H9 (cell line): ENCODE measurements at places on chromosomes 4 and X. TPM values are rescaled to one million over a fixed set of nuclear protein-coding genes. Genes with fewer than 3 reads are reported as not detected.

DNA sequence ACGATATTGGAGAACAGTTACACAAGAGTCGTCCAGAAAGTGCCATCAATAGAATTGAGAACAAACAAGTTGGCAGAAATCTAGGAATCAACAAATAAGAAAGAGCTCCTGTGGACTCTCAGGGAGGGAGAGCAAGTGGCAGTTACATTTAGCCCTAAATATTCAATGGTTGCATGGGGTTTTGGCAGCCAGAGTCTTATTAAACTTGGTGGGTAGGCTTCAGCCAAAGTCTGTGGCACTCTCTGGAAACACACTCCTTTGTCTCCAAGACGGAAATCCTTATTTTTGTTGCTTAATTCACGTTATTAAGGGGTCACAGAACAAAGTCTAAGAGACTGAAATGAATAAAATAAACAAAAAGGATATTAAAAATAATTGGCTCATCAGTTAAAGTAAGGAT lies 742.2 kb upstream of the ATOH1 start:
- H3K36me3 ChIP-seq: no peaks in the 10 kb centered on the region
- H3K4me3 ChIP-seq: no peak overlapping the region
- H3K27ac ChIP-seq: no peak overlapping the region

DNA sequence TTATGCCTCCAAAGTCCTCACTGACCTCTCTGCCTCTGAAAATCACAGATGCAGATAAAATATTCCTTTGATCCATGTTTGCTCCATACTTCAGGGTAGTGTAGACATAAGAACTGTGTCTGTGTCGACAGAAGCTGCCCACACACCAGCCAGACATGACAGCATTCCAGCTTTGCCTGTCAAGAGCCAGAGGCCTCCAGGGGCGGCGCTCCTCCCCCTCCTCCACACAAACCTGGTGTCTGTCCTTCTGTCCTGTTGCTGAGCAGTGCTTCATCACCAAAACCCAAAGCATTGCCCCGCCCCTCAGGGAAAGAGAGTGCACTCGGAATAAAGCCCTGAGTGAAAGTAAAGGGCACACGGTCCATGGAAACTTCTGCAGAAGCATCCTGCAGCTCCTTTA lies 379.4 kb downstream of the FBXW7 start:
- no peak overlapping the region for H3K4me3 ChIP-seq
- no peak for DNase-seq
- no peaks in the 10 kb centered on the region for H3K4me1 ChIP-seq
- H3K27ac ChIP-seq: no peak overlapping the region

- no peaks in the 10 kb centered on the region for H3K36me3 ChIP-seq
- H3K27me3 ChIP-seq: no peaks in the 10 kb centered on the region
- H3K4me1 ChIP-seq: no peaks in the 10 kb centered on the region
- peak; percentile 40 for DNase-seq
- no peak overlapping the region for H3K4me3 ChIP-seq
Observed at GRCh38 chr4:161696944-161697343, 466.9 kb downstream of the FSTL5 start.

GRCh38 chr4:109615742-109616141 lies 55.7 kb downstream of the MCUB start:
- DNase-seq: no peak
- H3K36me3 ChIP-seq: no peaks in the 10 kb centered on the region
- H3K4me1 ChIP-seq: no peaks in the 10 kb centered on the region; the same call in 1 of the 2 replicates
- H3K27ac ChIP-seq: no peak overlapping the region

DNA sequence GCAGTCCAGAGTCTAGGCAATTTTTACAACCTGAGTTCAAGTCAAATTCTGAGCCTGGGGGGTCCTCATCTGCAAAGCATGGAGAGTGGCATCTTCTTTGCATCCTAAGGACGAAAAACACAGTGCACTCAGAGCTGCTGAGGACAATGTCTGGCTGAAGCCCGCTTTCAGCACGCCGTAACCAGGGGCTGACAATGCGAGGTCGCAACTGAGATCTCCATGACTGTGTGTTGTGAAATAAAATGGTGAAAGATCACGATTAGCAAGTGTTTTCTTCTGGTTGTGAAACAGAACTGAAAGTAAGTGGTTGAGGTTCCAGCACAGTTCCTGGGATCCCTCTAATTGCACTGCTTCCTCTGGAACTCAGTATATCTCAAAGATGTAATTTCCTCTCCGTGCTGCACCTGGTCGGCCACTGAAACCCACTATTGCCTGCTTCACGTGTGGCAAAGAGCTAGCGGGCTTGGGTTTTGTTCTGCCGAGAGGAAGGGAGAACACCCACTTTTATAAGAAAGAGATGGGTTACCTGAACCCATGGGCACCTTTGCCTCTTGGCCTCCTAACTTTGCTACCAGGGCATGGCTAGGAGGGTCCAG lies 7.7 kb upstream of the F11 start:
- H3K27ac ChIP-seq: no peak overlapping the region
- no peak for DNase-seq
- H3K27me3 ChIP-seq: no peaks in the 10 kb centered on the region
- H3K4me1 ChIP-seq: peaks cover 6% of the 10 kb centered on the region; the same call in 1 of the 2 replicates

GRCh38 chr4:86159216-86159615 lies 200.6 kb downstream of the MAPK10 start:
- no peaks in the 10 kb centered on the region for H3K27me3 ChIP-seq
- no peak for DNase-seq
- H3K36me3 ChIP-seq: no peaks in the 10 kb centered on the region
- no peaks in the 10 kb centered on the region; the same call in 1 of the 2 replicates for H3K4me1 ChIP-seq
- no peak overlapping the region for H3K4me3 ChIP-seq
- no peak overlapping the region for H3K27ac ChIP-seq

GUCY1B1 gene
- total RNA-seq: 0.50 and 0.59 TPM in 2 replicates

GRCh38 chrX:31337332-31337731 lies 265.5 kb upstream of the FTHL17 start:
- DNase-seq: no peak
- no peaks in the 10 kb centered on the region for H3K36me3 ChIP-seq
- no peaks in the 10 kb centered on the region for H3K27me3 ChIP-seq
- no peaks in the 10 kb centered on the region for H3K4me1 ChIP-seq

GRCh38 chr4:61785761-61786160 lies 585.6 kb downstream of the ADGRL3 start:
- H3K4me3 ChIP-seq: no peak overlapping the region
- H3K36me3 ChIP-seq: peaks cover 18% of the 10 kb centered on the region

FMR1NB gene
- not detected in 2 replicates for total RNA-seq

DNA sequence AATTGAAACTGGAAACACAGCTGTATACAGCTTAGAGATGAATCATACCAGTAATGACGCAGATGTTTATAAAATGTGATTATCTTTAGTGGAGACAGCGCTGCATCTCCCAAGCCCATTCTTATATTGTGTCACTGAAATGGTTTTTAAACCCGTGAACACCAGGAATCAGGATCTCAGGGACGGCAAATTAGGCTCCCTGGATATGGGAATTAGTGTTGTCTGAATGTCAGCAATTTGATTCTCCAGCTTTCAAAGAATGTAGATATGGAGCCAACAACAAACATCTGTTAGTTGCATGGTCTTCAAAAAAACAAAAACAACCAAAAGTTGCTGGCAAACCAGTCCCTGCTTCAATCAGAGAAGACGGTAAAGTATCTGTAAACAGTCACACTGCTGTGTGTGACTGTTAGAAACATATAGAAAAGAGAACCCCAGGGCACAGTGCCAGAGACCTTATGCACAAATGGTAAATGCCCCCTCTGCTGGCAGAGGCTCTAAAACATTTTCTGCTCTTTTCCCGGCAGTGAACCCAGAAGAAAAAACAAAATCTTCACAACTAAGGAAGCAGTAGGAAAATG lies 351.9 kb upstream of the FTHL17 start:
- H3K27me3 ChIP-seq: no peaks in the 10 kb centered on the region
- peak; percentile 31 for DNase-seq
- H3K36me3 ChIP-seq: peaks cover 3% of the 10 kb centered on the region; the same call in 2 of the 3 replicates
- H3K27ac ChIP-seq: no peak overlapping the region
- H3K4me1 ChIP-seq: peaks cover 4% of the 10 kb centered on the region; the same call in 1 of the 2 replicates
- H3K4me3 ChIP-seq: no peak overlapping the region

- no peaks in the 10 kb centered on the region for H3K27me3 ChIP-seq
- H3K36me3 ChIP-seq: no peaks in the 10 kb centered on the region
- no peaks in the 10 kb centered on the region for H3K4me1 ChIP-seq
- DNase-seq: no peak
- no peak overlapping the region for H3K27ac ChIP-seq
Observed at GRCh38 chr4:62028745-62029144, 828.6 kb downstream of the ADGRL3 start.

FGF13 gene
- total RNA-seq: 16.3 and 17.1 TPM in 2 replicates

TBC1D8B gene
- 2.6 TPM in 2 replicates for total RNA-seq

PRDM5 gene
- 21.7 and 23.2 TPM in 2 replicates for total RNA-seq
